Memory B cell (primary cell): ENCODE measurements at places on chromosomes 3 and 15.
A peak's percentile ranks its signal among the peaks of the same experiment; 100 is the strongest.

DNA sequence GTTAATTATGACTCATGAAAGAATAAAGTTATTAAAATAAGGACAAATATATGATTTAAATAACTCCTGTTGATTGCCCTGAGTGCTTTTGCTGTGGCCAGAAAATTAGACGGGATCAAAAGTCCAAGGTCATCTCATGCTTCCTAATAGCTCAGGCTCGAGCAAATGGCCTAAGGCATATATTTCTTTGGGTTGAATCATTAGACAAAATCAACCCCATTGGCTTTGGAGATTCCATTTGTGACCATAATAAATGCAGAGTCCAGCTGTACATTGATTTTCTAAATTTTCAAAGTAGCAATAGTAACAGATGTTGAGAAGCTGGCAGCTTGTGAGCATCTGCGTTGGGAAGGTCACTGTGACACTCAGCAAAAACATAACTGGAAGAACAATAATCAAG is 464.5 kb upstream of the TGFBR2 start:
- no peak for DNase-seq

GRCh38 chr3:102133376-102133775 is 284.1 kb downstream of the NFKBIZ start:
- no peak for DNase-seq

DNA sequence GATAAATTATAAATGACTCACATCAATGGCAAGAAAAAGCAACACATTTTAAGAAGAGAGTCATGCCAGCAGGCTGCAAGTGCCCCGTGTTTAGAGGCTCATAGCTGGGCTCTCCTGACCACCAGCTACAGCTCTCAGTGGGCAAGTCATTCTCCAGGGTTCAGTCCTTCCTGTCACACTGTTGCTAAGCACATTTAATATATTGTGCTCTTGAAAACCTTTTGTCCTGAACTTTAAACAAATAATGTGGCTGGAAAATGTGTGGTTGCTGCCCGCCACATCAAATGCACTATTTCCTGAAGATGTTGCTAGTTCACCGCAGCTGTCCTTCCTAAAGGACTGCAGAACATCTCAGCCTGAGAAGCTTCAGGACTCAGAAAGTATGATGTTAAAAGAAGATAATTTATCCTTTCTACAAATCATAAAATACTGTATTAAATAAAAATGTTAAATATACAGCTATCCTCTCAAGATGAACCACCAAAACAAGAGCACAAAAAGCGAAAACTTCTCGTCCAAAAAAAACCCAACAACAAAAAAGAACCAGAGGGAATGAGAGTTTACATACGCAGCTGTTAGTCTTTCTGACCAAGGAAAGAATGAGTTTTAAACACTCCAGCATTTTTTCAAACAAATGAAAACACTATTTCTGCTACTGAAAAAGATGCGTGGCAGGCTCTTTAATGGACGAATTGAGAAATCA is 951 bp downstream of the TARS3 start:
- DNase-seq: no peak

DNA sequence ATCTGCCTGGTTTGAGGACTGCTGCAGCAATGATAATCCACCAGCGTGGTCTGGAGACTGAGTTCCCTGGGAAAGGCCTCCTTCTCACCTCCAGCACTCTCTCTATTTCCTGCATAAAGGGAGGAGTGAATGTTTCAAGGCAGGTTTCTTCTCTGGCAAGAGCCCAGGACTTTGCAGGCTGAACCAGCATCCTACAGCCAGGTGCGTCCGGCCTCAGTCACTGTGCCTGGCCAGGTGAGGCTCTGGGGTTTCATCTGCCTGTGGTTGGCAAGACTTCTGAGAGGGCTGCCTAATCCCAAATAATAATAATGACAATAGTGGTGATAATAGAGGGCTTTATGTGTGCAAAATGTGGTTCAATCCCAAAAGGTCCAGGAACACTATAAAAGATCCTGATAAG is 269.0 kb upstream of the TBC1D5 start:
- DNase-seq: no peak

- no peak for DNase-seq
These were observed 159.2 kb downstream of the TPRG1 start for GRCh38 chr3:189331002-189331418.

DNA sequence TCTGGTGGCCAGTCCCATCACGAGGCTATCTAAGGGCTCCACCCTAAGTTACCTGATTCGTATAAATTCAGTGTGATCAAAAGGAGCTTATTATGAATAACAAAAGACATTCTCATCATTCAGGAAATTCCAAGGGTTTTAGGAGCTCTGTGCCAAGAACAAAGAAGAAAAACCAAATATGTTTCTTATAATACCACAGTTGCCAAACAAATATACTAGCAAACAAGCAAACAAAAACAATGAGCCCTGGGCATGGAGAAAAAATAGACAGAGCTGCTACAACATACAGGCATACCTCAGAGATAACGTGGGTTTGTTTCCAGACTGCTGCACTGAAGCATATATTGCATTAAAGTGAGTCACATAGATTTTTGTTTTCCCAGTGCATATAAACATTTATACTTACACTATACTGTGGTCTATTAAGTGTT is 20.2 kb upstream of the CFAP161 start:
- DNase-seq: no peak

GRCh38 chr15:95085056-95085455 is 853.7 kb downstream of the MCTP2 start:
- DNase-seq: no peak

DNA sequence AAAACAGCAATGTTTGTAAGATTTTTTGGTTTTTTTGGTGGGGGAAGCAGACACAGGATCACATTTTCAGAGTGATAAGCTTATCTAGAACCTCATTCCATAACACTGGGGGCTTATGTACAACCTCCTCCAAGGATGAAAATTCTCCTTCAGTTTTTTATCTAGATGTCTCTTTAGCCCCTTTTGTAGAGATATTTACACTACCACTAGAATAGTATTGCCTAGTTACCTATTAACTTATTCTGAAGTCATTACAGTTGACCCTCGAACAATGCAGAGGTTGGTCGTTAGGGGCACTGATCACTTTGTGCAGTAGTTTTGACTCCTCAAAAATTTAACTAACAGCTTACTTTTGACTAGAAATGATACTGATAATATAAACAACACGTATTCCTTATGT is 32.8 kb downstream of the IFT57 start:
- DNase-seq: no peak

DNA sequence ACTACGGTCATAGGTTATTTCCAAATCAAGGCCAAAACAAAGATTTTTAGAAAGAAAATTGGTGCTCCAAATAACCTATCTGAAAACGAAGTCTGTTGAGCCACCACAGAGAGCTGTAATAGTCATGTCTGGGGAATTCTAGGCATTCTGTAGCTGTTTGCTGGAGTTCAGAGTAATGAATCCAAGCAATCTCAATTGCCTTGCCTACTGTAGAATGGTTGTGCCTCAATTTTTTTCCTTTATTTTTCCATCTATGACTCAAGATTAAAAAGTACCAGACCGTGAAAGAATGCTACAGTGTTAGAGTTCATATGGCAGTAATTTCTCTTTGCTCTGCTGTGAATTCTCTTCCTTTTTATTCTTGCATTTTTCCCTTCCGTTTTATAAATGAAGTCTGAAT is 1007.2 kb upstream of the ALCAM start:
- no peak for DNase-seq

DNA sequence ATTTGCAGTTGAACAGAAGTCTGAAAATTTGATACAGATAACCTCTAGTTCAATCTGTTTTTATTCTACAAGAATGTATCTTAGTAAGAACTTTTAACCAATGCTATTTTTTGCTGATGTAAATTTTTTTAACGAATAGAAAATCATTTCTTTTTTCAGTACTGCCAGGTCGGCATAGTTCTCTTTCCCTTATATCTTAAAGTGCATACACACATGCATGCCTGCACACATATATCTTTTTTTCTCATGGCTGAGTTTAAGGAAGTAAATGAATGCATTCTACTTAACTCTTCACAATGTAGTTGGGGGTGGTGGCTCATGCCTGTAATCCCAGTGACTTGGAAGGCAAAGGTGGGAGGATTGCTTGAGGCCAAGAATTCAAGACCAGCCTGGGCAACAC is 48.4 kb downstream of the BLM start:
- DNase-seq: no peak

DNA sequence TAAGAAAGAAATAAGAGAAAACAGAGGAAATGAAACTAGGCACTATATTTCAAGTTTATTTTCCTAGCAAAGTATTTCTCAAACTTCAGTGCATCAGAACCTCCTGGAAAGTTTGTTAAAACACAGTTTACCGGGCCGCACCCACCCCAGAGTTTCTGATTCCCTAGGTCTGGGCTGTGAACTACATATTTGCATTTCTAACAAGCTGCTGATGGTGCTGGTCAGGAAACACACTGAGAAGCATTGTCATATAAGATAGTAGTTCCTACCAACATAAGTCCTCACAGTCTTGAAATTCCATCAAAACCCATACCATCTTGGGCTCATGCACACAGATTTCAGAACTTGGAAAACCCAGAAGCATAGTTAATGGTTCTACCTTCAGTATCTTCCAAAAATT is 8.3 kb downstream of the SLC9A9 start:
- DNase-seq: no peak

DNA sequence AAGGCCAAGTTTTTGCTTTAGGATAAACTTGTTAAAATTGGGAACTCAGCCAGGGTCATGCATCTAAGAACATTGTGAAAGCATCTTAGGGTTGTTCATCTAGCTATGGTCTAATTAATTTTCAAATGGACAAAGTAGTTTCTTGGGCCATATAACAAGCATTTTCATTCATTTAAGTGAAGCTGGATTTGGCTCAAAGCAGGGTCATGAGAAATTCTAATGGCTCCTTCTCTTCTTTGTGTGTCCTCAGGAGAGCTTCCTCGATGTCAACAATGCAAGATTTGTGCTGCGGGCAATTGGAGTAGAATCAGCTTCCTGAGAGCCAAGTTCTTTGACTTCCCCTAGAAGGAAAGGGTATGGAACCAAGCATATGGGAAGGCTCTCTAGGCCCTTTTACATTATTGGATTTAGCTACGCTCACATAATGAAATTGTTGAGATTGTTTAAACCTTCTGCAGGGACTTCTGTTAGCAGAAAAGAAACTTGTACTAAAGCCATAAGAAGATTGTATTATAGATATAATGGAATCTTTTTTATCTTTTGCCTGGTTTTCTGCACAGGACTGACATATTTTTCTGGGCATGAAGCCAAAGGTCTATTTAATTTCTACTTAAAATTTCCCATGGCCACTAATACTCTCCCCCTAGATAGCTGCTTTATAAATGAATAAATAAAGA is 1.8 kb upstream of the SAMMSON start:
- no peak for DNase-seq

GRCh38 chr3:174873832-174874657 is 14.9 kb downstream of the NAALADL2 start:
- DNase-seq: no peak

DNA sequence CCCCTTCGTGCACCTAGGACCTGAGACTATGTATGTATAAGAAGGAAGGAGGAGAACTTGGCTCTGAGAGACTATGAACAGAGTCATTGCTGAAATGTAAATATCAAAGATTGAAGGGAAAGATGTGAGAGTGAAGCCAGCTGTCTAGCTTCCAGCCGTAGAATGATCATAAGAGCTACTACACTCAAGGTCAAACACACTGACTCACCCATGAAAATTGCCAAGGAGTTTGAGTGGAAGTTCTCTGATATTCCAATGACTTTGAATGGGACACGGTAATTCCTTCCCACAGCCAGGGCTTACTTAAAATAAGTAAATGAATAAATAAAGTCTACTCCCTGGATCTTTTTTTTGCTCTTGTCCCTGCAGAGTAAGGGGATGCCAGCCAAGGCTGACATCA is 398.9 kb upstream of the TPRG1 start:
- no peak for DNase-seq

DNA sequence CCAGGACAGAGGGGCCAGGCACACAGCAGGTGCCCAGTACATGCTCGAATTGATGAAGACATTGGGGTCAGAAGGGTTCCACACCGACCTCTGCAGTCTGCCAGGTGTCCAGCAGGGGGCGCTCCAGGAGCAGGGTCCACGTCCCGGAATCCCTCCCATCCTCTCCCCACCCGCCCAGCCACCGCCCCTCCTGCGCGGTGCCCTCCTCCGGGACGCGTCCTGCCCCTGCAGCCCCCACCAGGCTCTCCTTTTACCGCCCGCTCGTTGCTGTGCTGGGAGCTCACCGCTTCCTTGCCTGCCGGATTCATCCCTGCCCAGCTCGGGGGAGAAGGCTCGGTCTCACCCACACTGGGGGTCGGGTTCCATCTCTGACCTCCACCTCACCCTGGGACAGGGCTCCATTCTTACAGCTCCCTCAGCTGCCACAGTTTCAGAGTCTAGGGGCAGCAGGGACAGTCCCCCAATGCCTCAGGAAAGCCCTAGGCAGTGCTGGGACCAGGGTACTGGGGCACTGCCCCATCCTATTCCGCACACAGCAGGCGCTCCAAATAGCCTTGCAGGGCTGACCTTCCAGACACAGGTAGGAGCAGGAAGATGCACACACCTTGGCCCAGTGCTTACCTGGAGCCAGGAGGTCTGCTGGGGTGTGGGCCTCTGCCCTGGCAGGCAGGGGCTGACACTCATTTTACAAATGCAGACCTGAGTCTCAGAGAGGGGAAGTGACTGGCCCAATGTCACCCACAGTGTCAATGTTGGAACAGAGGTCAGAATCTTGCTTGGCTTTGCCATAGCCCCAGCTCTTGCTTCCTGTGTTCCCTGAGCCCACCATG is 31.0 kb downstream of the GRIP2 start:
- DNase-seq: peak; percentile 55

- DNase-seq: no peak
These were observed 18.1 kb downstream of the MOBP start for GRCh38 chr3:39485547-39485946.

GRCh38 chr3:172448661-172449465 is 607 bp upstream of the GHSR start:
- DNase-seq: no peak

DNA sequence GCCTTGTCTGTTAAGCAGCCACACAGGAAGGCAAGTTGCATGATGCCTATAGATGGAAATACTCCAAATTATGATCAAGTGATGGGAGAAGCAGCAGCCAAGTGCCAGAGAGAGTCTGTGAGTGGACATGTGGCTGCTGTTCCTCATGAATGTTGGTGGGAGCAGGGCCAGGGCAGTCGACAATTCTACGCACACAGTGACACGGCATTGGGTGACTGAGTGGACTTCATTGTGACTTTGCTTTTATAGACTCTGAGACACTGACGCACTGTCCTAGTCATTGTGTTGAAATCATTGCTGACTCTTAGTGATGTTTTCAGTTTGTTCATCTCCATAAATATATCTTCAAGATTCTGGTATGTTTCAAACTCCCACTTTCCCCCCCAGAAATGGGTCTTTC is 246.3 kb upstream of the SEMA6D start:
- no peak for DNase-seq

GRCh38 chr3:193830791-193831191 is 237.8 kb downstream of the OPA1 start:
- DNase-seq: no peak

GRCh38 chr3:194381460-194381875 is 11.9 kb upstream of the LRRC15 start:
- DNase-seq: no peak

GRCh38 chr3:64149886-64150285 is 75.4 kb downstream of the PRICKLE2 start:
- no peak for DNase-seq
